ENCODE measurements at places on chromosomes 5 and 9. TPM values are rescaled to one million over a fixed set of nuclear protein-coding genes. Genes with fewer than 3 reads are reported as not detected.

- H3K27me3 ChIP-seq, result no peaks in the 10 kb centered on the region
- H3K4me3 ChIP-seq, result no peak overlapping the region
These were observed 1296.8 kb upstream of the NUDT12 start for GRCh38 chr5:104859437-104859836.

- H3K4me1 ChIP-seq, result peaks cover 45% of the 10 kb centered on the region
- no peak overlapping the region for H3K4me3 ChIP-seq
- no peak overlapping the region for H3K27ac ChIP-seq
- no peak for DNase-seq
- H3K36me3 ChIP-seq, result no peaks in the 10 kb centered on the region
These were observed 333.6 kb upstream of the DAB2 start for GRCh38 chr5:39758426-39758825.

DNA sequence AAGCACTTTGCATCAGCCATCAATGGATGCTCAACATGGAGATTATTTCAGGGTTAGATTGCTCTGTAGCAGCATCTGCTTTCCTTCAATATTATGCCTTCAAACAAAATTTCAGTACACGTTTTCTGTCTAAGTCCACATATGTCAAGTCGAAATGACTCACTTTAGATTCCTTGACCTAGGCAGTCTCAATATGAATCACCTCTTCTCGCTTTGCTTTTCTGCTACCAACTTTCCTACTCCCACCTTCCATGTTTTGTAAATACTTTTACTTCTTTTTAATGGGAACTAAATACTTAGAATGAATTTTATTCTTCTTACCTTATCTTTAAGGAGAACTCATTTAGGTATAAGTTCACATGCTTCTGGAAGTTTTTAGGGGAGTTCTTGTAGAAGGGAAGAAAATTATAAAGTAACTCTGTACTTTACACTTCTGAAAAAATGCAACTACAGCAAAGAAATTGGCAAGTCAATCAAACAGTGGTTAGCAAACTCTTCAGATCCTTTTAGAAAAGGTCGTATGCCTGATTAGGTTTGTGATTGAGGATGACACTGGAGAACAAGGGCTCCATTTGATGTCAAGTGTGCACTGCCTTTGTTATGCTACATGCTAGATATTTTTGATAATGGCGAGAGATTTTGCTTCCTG lies 478.5 kb upstream of the SMARCA2 start:
- no peak for DNase-seq
- no peaks in the 10 kb centered on the region for H3K4me1 ChIP-seq
- no peaks in the 10 kb centered on the region for H3K36me3 ChIP-seq
- no peak overlapping the region for H3K27ac ChIP-seq

DNA sequence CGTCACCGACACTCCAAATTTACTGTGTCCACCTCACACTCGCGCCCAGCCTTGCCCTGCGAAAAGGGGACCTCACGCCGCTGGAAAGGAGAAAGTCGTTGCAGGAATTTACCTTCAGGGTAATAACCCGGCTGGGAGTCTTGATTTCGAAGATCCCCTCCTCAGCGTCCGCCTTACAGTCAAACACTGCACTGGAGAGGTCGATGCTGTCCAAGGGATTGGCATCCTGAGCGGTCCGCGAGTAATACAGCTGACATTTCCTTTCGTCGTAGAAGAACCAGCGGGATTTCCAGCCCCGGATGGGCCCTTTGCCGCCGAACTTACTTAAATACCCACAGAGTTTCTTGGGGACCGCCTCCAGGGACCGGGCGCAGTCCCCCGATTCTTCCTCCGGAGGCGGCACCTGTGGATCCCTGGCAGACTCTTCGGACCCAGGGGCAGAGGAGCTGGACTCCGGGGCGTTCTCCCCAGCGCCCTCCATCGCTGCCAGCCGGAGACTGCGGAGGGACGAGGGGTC lies 330 bp downstream of the TBC1D2 start:
- peaks cover 32% of the 10 kb centered on the region for H3K4me1 ChIP-seq
- H3K4me3 ChIP-seq, result peak overlapping the region; percentile 99
- H3K27me3 ChIP-seq, result no peaks in the 10 kb centered on the region
- no peaks in the 10 kb centered on the region for H3K36me3 ChIP-seq
- peak overlapping the region; percentile 98 for H3K27ac ChIP-seq

DNA sequence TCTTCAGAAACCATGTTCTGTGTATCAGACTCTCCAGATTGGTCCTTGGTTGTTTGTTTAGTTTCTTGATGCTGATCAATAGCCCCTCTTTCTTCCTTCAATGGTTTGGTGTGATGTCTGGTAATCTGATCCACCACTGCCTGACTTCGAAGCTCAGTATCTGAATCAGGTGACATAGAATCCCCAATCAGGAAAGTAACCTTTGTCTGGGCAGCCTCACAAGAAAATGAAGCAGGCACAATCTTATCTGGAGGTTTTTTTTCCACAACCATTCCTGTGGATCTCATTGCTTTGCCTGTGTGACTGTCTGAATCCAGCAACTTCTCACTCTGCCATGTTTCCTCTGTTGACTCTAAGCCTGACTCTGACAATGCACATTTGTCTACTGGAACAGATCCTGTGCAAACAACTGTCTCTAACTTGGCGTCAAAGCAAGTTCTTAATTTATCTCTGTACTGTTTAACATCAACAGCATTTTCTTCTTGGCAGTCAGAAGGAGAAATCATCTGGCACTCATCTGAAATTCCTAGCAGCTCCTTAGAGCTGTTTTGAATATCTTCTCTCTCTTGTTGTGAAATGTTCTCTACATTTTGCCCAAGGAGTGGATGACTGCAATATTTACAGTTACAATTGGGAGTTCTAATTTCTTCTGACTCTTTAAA lies 37.1 kb upstream of the RAPGEF6 start:
- peaks cover 27% of the 10 kb centered on the region for H3K4me1 ChIP-seq
- H3K4me3 ChIP-seq, result peak overlapping the region; percentile 54
- peak; percentile 87 for DNase-seq
- H3K27ac ChIP-seq, result peak overlapping the region; percentile 87

The TTC23L gene
- not detected for total RNA-seq

DNA sequence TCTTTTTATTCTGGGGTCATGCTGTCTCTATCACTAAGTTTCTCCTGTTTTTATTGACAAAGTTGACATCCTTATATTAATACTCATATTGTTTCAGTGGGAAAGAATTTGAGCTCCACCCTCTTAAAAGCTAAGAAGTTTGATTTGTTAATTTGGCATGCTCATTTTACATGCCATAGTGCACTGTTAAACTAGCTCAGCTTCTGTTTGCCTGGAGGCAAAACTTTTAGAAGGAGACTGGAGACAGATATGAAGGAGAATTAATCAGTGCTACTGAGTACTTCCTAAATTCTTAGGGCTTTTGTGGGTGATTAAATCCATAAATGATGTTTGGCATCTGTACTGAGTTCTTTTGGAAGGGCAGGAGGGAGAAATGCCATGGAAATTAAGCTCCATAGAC lies 138.9 kb downstream of the NTRK2 start:
- H3K36me3 ChIP-seq, result no peaks in the 10 kb centered on the region
- no peaks in the 10 kb centered on the region for H3K4me1 ChIP-seq
- no peak overlapping the region for H3K27ac ChIP-seq
- DNase-seq, result no peak
- no peak overlapping the region for H3K4me3 ChIP-seq

GRCh38 chr9:109488351-109488750 lies 9.8 kb downstream of the PTPN3 start:
- H3K36me3 ChIP-seq, result no peaks in the 10 kb centered on the region
- no peak overlapping the region for H3K27ac ChIP-seq
- no peak overlapping the region for H3K4me3 ChIP-seq
- DNase-seq, result no peak
- no peaks in the 10 kb centered on the region for H3K4me1 ChIP-seq

GRCh38 chr5:174251305-174252000 lies 205.9 kb downstream of the NSG2 start:
- H3K4me1 ChIP-seq, result no peaks in the 10 kb centered on the region
- H3K36me3 ChIP-seq, result no peaks in the 10 kb centered on the region
- H3K4me3 ChIP-seq, result no peak overlapping the region
- H3K27me3 ChIP-seq, result no peaks in the 10 kb centered on the region
